ENCODE measurements at places on chromosomes 1 and 21.
A peak's percentile ranks its signal among the peaks of the same experiment; 100 is the strongest.

DNA sequence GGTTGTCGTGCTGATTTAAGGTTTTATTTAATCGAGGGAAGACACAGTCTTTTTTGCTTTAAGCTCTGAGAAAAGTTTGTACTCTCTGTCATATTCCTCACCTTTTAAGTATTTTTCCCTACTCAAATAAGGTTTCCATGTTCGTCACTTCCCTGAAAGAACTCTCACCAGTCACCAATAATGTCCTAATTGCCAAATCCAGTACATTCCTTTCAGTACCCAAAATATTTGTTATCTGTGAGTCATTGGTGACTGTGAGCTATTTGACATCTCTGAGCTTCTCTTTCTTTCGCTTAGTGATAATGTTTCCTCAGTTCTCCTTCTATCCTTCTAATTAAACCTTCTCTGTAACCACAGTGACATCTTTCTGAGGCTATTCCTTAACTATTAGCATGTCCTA is 874.2 kb upstream of the ADGRL2 start:
- DNase-seq, result no peak

GRCh38 chr1:169108223-169108622 is 1.7 kb downstream of the ATP1B1 start:
- DNase-seq, result no peak

- no peak for DNase-seq
Observed at GRCh38 chr21:40165773-40166070, 298.5 kb downstream of the PCP4 start.

DNA sequence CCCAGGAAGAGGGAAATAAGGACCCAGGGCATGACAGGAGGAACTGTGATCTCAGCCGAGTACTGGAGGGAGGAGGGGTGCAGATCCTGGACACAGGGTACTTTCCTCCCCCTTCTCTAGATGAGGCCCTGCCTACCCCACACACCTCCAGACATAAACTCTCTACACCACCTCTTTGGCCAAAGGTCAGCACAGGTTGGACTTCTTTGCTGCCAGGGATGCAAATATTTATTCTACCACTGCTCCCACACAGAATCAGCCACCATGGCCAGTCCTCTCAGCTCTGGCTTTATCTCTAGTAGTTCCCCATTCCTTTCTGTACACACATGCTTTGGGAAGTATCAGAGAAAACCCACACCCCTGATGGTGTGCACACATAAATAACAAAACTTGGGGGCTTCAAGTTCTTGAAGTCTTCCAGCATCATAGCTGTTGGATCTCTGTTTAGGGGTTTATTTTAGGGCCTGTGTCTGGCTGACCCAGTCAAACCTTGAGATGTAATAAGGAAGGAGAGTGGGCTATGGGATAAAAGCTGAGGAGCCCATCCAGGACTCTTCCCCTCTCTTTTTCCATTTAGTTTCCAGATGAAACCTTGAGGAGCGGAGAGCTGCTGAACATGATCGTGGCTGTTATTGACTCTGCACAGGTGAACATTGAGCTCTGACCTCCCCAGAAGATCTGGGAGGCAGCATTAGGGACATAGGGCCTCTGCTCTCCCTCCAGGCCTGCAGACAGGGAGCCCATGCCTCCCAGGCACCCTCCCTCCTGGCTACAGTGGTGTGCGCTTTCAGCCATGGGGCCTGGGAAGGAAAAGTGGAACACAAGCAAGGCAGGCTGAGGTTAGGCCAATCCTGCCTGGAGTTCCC is 6.7 kb upstream of the SLC27A3 start:
- no peak for DNase-seq

DNA sequence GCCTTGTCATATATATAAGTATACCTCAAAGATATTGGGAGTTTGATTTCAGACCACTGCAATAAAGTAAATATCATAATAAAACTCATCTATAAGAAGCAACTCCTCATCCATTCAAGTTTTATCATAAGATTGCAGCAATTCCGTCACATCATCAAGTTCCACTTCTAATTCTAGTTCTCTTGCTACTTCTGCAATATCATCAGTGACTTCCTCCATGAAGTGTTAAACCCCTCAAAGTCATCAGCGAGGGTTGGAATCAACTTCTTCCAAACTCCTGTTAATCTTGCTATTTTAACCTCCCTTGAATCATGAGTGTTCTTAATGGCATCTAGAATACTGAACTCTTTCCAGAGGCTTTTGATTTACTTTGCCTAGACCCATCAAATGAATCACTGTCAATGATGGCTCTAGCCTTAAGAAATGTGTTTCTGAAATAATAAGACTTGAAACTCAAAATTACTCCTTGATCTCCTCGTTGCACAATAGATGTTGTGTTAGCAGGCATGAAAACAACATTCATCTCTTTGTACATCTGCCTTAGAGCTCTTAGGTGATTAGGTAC is 88.3 kb downstream of the RPE65 start:
- DNase-seq, result no peak

DNA sequence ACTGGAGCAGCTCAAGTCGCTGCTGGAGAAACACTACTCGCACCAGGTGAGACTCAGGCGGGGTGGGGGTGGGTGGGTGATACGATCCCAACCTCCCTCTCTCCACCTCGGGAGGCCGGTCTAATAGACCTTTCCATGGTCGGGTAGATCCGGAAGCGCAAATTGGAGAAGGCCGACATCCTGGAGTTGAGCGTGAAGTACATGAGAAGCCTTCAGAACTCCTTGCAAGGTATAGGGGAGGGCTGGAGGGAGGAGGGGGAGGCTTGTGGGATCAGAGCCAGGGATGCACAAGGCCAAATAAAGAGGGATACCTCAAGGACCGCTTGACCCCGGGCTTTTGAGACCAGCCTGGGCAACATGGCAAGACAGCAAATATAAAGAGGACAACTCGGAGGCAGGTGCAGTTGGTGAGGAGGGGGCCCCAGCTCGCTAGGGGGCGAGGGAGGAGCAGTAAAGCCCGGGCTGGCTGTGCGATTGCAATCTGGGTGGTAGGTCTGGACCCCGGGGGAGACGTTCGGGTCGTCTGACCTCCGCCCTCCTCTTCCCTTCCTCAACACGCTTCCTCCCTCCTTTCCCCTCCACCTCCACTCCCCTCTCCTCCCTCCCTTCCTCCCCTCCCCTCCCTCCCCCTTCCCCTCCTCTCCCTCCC is 546 bp downstream of the HES3 start:
- no peak for DNase-seq

- DNase-seq, result peak; percentile 25
Observed at GRCh38 chr1:85258536-85259117, 835 bp downstream of the C1orf52 start.

- no peak for DNase-seq
Observed at GRCh38 chr1:20726118-20726911, 6.2 kb downstream of the SH2D5 start.

- DNase-seq, result peak; percentile 23
Observed at GRCh38 chr1:231337043-231337471, 595 bp downstream of the EXOC8 start.

- DNase-seq, result no peak
Observed at GRCh38 chr1:203754455-203754864, 10.5 kb upstream of the LAX1 start.

- DNase-seq, result no peak
Observed at GRCh38 chr1:205597691-205598314, 34.0 kb downstream of the ELK4 start.

- no peak for DNase-seq
Observed at GRCh38 chr1:14486401-14487201, 111.9 kb upstream of the KAZN start.

- DNase-seq, result no peak
Observed at GRCh38 chr1:204031098-204031710, 41.7 kb upstream of the SOX13 start.

- DNase-seq, result no peak
Observed at GRCh38 chr1:86641318-86641717, 63.1 kb upstream of the SH3GLB1 start.

DNA sequence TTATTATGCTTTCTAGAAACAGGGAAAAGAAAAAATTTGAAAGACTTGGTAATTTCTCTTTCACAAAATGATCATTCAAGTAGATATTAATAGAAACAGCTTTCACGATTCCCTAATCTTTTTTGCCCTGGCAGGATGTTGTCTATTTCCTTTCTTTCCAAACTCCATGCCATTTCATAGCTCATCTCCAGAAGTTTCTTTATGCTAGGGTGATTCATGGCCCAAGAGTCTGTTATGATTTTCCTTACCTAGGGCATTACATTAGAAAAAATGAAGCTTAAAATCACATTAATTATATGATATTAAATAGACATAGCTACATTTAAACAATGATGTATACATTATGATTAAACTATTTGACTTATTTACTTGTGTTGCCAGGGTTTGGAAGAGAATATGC is 762.1 kb downstream of the LTN1 start:
- DNase-seq, result no peak

- no peak for DNase-seq
Observed at GRCh38 chr1:200972985-200973742, 50.4 kb downstream of the KIF21B start.

DNA sequence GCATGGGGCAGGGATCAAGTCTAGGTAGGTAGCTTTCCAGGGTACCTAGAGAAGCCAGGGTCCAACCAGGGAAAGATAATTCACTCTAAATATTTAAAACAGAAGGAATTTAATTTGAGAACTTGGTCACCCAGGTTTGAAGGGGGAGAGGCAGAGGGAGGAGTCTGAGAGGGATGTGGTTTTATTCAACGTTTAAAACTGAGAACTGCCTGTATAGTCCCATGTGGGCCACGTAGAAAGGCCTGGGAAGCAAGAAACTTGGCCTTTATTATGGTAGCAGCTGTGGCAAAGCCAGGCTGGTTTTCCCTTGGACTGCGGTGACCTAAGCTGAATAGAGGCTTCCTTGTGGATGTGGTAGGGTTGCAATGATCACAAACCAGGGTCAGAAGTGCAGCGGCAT is 42.0 kb upstream of the DUSP10 start:
- DNase-seq, result peak; percentile 22

GRCh38 chr1:159946242-159947187 is 1.1 kb upstream of the IGSF9 start:
- no peak for DNase-seq

- DNase-seq, result no peak
Observed at GRCh38 chr1:94265906-94266305, 28.5 kb upstream of the ARHGAP29 start.

DNA sequence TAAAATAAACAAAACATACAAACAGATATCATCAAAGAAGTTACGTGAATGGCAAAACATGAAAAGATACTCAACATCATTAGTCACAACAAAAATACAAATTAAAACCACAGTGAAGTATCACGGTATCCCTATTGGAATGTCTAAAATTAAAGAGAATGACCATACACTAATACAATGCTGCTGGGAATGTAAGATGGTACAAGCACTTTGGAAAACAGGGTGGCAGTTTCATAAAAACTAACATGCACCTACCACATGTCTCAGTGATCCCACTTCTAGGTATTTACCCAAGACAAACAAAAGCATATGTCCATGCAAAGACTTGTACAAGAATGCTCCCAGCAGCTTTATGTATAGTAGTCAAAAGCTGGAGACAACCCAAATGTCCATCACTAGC is 69.1 kb downstream of the HSF2BP start:
- no peak for DNase-seq

DNA sequence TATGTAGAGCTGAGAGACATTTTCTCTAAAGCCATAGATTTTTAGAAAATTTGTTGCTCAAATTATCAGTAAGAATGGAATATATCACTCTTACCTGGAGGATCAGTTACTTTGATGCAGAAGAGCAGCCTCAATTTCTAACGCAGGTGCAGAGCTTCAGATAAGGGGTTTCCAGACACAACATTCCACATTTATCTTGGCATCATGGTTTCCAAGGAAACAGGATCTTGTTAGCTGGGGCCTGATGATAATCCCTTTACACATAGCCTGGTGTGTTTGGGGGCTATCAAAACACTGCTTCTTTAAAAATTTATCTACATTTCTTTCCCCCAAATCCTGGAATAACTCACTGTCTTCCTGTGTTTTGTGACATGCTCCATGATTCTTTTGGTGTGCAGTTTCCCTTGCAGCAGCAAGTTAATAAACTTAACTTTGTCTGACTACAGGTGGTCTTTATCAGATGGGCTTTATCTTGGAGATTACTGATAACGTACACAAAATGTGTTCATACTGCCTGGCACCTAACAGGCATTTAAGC is 2.7 kb upstream of the STX12 start:
- no peak for DNase-seq

DNA sequence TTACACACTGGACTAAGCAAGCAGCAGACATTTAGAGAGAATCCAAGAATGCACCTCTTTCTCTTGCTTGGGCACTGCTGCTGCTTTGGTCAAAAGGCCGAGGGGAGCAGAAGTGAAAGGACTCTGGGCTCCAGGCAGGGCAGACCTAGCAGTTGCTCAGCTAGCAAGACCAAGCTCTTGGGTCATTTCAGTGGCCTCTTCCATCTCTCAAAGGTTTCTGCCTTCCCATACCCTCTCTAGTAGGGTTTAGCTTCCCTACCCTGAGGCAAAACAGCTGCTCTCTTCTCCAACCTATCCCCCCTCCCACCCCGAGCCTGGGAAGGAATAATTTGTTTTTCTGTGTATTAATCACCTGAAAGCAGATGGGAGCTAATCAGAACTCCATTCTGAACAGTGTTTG is 25.8 kb downstream of the TFAP2E start:
- no peak for DNase-seq

DNA sequence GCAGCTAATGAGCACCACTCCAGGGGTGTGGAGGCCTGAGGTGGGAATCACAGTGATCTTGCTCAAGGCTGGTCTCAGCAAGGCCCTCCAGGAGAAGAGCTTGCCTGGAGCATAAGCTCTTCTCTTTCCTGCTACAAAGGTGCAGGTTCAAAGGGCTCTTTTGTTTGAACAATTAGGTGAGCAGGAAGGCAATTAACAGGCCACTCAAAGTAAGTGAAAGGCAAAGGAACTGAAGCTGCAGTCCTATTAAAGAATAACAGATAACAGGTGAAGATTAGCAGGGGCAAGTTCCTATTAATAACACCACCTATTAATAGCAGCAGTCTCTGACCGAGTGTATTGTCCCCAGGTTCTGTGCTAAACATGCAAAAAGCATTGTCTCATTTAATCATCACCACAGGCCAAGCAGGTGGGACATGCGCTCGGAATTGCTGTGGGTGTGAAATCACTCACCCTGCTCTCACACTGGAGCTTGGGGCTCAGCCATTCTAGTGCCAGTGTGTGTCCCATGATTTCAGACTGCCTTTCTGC is 113.8 kb downstream of the RHOU start:
- no peak for DNase-seq

- DNase-seq, result peak; percentile 45
Observed at GRCh38 chr1:61132645-61133334, 50.4 kb downstream of the NFIA start.

GRCh38 chr1:5424802-5425703 is 567.2 kb downstream of the NPHP4 start:
- DNase-seq, result no peak

DNA sequence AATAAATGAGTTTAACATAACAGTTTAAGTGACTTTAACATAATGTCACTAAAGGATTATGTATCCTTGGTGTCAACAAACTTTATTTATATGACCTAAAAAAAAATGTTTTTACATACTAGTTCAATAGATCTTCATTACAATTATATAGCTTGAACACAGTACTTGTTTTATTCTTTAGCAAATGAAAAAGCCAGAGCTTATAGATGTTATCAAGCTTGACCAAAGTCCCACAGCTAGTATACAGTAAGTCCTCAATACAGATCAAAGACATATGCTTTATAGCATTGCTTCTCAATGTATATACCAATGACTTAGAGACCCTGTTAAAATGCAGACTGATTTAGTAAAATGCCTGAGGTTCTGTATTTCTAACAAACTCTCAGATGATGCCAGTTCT is 42.4 kb downstream of the UCHL5 start:
- DNase-seq, result no peak
